GM18507 (cell line): ENCODE measurements at places on chromosomes 3 and 15.

GRCh38 chr3:58104712-58105111 is 96.5 kb downstream of the FLNB start:
- DNase-seq = no peak

- DNase-seq = no peak
Observed at GRCh38 chr3:14441240-14441919, 39.0 kb downstream of the SLC6A6 start.

GRCh38 chr3:67325231-67325630 is 327.1 kb downstream of the KBTBD8 start:
- DNase-seq = no peak

DNA sequence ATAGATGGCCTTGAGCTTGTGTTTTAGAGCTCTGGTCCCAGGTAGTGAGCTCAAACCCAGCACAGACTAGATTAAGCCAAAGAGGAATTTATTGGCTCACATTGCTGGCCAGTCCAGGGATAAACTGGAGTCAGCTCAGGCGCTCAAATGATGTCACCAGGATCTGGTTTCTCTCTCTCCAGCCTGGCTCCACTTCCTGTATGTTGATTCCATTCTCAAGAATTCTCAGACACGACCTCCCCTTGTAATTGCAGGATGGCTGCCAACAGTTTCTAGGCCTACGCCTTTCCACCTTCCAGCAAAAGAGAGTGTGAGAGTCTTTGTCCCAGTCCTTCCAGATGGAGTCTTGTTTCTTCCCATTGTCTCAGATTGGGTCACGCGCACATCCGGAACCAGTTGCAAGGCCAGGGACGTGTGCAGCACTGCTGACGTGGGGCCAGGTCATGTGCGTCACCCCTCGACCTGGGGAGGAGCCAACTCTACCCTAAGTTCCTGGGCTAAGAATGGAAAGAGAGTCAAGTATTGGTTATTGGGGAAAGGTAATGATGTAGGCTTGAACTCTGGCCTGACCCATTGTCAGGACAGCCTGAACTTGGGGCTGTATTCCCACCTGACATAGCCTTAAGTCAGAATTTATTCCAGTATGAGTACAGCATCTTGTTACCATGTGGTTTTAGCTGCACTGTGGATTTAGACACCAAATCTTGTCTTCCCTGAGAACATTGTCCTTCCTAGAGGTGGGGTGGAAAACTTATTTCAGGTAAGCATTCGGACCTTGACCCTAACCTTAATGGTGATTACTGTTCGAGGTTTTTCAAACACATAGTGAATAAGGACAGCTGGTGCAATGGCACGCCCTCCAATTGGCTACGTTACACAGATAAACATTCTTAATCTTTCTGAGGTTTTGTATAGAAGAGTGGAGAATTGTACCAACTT is 31.6 kb downstream of the CACNA1D start:
- no peak for DNase-seq

DNA sequence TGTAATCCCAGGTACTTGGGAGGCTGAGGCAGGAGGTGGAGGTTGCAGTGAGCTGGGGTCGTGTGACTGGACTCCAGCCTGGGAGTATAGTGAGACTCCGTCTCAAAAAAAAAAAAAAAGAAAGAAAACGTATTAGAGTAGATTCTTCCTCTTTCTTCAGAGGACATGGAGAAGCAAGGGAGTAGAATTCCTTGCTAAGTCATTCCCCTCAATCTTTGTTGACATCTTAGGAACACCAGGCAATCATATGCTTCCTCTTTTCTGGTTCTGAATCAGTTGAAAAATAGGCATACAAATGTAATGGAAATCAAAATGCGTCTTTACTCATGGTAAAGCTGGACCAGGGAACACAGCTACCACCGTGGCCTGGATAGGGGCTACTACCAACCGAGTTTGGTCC is 38.3 kb upstream of the ATOSA start:
- DNase-seq = no peak

DNA sequence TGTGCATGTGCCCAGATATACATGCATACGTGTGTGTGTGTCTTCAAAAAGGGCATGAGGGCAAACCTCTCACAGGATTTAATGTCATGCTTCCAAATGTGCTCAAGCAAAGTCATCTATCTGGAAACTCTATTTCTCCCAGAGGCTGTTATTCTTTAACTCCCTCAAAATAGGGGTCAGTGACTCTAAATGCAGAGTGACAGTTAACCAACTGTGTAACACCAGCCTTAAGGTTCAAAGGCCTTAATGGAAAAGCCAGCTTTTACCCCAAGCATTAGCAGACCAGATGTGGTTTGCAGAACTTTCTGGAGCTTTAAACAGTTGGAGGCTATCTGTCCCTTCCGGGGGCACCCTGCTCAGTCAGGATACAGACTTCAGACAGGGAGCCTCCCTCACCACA is 70.4 kb upstream of the SLC7A14 start:
- no peak for DNase-seq

DNA sequence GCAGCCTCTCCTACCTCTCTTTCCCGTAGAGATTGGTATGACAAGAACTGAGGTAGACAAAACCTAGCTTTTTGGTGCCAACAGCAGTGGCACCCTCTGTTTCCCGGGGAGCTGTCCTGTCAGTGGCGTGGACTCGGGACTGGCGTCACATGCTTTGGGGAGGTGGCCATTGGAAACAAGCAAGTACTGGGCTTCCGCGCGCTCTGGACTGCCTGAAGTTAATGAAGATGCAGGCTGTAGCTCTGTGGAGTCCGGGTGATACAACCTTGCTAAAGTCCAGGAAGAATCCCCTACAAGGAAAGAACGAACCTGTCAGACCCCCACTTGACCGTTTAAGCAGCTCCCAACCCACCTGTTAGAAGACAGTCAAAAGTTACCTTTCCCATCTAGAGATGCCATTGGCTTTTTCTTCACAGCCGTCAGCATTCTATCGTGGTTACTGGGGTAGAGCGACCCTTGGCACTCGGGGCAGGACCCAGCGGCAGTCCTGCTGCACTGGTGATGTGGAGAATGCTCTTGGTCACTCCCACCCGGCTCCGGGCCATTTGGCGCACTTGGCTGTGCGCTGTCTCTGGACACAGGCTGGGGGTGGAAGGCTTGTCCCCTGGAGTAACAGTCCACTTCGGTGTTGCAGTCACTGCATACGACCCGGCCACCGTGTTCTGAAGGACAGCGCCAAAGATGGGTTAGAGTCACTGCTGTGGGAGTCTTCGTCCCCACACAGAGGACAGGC is 120.5 kb downstream of the LRIG1 start:
- no peak for DNase-seq

DNA sequence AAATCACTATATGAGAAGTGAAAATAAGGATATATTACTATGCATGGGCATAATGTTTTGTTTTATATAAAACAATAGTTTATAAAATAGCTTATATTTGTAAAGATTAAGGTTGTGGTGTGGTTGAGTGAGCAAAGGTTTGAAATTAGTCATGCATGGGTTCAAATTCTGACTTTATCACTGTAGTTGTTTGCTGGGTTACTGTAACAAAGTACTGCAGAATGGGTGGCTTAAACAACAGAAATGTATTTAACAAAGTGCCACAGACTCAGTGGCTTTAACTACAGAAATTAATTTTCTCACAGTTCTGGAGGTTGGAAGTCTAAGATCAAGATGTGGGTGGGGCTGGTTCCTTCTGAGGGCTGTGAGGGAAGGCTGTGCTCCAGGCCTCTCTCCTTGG is 184.8 kb upstream of the THRB start:
- DNase-seq = no peak

DNA sequence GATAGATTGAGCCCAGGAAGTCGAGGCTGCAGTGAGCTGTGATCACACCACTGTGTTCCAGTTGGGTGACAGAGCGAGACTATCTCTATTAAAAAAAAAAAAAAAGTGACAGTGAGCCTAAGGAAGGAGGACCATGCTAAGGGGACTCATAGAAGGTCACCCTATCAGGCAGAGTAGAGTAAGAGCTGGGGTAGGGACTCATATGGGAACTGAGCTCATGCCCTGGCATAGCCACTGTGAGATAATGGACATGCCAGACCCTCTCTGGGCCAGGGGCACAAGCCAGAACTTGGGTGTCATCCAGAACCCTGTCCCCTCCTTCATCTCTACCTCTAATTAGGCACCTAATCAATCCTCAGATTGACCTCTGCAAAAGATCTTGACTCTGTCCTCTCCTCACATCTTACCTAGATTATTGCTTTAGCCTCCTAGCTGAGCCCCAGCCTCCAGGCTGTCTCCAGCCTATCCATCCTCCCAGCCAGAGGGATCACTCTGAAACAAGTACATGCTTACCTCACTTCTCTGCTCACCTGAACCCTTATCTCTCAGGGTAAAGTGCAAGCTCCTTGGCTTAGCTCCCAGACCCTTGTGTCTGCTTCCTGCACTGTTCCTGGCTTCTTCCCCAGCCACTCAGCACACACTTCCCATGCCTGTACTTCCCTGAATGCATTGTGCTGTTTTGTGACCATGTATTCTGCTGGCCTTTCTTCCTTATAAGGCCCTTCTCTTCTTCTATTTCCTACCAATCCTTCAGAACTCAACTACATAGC is 76.4 kb downstream of the DAPK2 start:
- no peak for DNase-seq

- DNase-seq = no peak
Observed at GRCh38 chr15:69760258-69760845, 307.7 kb downstream of the RPLP1 start.

- no peak for DNase-seq
Observed at GRCh38 chr3:46334741-46335478, 19.0 kb upstream of the CCR2 start.

- DNase-seq = no peak
Observed at GRCh38 chr3:128727059-128727458, 1.1 kb downstream of the RAB7A start.

GRCh38 chr15:70190965-70191364 is 93.2 kb upstream of the TLE3 start:
- no peak for DNase-seq

GRCh38 chr3:97076673-97077072 is 262.3 kb downstream of the EPHA6 start:
- DNase-seq = no peak
